ENCODE measurements at places on chromosomes 16 and 17. TPM values are rescaled to one million over a fixed set of nuclear protein-coding genes. Genes with fewer than 3 reads are reported as not detected.

DNA sequence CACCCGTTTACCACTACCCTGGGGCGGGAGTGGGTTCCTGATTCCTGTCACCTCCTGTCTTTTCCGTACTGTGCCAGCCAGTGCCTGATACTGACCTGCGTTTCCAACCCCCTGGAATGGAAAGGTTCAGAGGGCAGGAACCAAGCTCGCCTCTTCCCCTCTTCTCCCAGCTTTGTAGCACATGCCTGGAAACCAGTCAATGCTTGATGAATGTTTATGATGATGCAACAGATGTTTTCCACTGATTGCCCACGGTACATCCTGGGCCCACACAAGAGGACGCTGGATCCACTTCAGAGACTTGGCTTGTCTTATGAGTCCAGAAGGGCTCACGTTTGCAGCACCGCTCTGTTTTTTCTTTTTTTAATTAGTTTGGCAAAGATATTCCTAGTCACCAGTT, 262.0 kb downstream of the CPPED1 start:
- no peak overlapping the region for H3K4me3 ChIP-seq
- no peaks in the 10 kb centered on the region for H3K27me3 ChIP-seq
- H3K36me3 ChIP-seq, result no peaks in the 10 kb centered on the region
- H3K27ac ChIP-seq, result no peak overlapping the region
- H3K4me1 ChIP-seq, result peaks cover 20% of the 10 kb centered on the region
- DNase-seq, result no peak

GRCh38 chr17:35081638-35082037, 18.1 kb upstream of the RFFL start:
- H3K4me1 ChIP-seq, result peaks cover 23% of the 10 kb centered on the region
- H3K27me3 ChIP-seq, result no peaks in the 10 kb centered on the region
- H3K36me3 ChIP-seq, result no peaks in the 10 kb centered on the region
- H3K27ac ChIP-seq, result no peak overlapping the region
- DNase-seq, result no peak

The PIRT gene
- not detected for total RNA-seq

The DHRS11 gene
- 3.1 TPM for total RNA-seq

The USP43 gene
- total RNA-seq, result not detected

Data from GM23248 (cell line).